Common myeloid progenitor, CD34-positive (primary cell): ENCODE measurements at places on chromosomes 11 and 22.
A peak's percentile ranks its signal among the peaks of the same experiment; 100 is the strongest.

DNA sequence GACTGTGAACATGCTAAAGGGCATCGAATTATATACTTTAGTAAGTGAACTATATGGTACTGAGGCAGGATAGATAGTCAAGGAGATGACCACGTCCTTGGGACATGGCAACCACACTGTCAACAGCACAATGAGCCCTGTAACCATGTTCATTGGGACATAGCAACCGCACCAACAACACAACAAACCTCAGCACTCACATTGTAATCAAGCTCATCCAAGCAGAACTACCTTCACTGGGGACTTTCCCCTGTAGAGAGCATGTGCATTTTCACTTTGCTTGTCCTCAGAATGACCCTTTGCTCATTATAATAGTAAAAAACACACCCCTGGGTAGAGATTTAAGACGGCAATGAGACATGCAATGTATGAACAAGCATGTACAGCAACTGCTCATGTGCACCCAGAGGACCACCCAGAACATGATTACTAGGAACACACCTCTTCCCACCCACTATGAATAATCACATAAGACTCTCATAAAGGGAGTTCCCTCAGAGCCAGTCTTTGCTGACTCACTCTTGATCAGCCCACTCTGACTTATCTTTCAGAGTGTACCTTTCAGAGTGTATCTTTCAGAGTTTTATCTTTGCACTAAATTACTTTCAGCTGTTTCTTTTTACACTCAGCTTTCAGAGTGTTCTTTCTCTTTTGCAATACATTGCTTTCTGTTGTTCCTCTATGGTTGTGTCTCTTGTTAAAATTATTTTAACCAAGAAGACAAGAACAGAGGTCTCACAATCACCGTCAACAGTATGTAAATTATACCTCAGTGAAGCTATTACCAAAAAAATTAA is 4.1 kb upstream of the PLAAT2 start:
- peak; percentile 97 for DNase-seq

DNA sequence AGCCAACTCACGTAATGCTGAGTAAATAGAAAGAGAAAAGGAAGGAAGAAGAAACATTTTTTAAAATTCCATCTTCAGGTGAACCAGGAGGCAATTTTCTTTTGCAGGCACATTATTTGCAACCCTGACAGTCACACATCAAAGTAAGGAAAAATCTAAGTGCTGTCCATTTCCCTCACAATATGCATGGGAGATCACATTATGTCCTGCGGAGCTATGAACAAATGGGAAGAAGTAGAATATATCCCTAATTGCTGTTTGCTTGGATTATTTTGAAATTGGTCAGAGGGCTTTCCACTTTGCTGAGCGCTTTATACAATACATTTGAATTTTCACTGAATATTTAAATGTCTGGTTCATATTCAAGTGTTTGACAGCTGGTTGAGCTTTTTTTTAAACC is 133.8 kb upstream of the API5 start:
- DNase-seq = no peak

DNA sequence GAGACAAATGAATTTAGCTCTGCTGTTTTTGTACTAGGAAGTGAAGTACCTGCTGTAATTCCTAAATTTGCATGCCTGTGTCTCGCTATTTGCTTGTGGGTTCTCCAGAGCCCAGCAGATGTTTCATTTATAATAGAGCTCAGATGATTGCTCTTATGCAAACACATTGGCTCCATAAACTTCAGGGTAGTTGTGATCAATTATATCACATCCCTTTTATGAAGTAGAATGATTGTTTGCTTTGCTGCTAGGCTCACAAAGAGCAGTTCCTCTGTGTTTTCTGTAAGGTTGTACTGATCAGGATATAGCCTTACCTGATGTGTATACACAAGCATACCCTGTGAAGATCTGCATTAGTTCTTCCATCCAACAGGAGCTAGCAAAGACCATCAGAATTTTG is 64.1 kb downstream of the C11orf87 start:
- no peak for DNase-seq

DNA sequence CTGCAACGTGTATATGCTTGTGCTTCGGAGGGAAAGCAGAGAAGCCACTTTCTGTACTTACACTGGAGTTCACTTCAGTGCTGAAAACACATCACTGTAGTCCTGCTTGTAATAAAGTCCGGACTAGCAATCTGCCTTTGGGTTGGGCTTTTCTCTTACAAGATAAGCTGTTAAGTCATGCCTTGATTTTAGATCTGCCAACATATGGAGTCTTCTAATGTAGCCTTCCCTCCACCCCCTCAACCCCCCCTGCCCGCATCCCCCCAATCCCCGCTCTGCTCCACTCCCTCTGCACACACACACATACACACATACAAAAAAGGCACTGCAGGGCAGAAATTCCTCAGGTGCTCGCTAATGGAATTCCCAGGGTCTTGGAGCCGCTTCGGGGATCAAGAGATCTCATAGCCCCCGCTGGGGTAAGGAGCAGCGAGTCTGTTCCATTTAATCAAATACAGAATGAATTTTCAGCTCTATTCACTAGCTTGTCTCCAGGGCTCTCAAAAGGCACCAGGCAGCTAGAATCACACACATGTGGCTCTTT is 3.4 kb downstream of the CDON start:
- no peak for DNase-seq

DNA sequence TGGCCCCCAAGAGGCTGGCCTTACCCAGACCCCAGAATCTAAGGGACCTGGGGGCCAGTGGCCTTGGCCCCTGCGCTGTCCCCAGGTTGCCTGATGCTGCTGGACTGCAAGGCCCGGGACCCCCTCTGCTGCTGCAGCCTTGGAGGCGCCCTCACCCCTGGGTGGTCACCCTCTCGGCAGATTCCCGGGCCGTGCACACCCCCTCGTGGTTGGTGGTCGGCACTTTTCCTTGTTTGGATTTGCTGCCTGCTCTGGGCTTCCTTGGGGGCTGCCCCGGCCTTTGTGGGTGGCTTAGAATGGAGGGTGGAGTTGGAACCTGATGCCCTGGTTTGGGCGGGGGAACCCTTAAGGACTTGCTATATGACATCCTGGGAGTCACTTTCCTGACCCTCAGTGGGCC is 5.3 kb downstream of the RIN1 start:
- DNase-seq = no peak

DNA sequence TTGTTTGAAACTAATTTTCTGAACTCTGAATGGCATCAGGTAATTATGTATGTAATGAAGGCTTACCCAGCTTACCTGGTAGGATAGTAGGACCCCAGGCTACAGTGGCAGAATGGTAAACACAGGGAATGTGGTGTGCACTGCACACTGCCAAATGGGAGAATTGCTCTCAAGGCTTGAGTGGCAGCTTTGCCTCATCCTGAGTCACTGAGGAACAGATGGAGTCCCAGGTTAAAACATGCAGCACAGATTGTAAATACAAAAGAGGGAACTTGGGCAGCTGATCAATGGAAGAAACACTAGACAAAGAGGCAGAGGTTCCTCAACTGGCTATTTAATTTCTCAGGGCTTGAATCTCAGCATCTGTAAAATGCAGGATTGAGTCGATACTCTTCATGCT is 24.4 kb downstream of the GPR83 start:
- no peak for DNase-seq

GRCh38 chr11:54558919-54559318 is 44.9 kb downstream of the OR4C46 start:
- DNase-seq = no peak
